Endothelial cell (in vitro differentiated cells): ENCODE measurements at places on chromosomes 12 and 14. TPM values are rescaled to one million over a fixed set of nuclear protein-coding genes. Genes with fewer than 3 reads are reported as not detected.

DNA sequence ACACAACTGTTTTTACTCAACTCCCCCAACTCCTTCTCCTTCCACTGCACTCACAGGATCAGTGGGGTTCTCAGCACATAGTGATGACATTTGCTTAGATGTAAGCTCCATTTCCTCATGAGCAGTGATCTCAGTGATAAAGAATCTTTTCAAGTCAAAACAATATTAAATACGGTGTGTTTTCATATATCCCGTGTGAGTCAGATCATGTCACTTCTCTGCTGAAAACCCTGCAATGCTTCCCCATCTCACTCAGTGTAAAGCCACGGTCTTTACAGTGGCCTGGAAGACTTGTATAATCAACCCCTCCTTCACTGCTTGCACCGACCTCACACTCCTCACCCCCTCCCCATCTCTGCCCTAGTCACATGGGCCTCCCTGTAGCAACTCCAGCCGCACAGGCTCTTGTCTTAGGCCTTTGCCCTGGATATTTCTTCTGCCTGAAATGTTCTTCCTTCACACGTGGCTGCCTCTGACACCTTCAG lies 149.7 kb upstream of the ARHGAP5 start:
- peaks cover 12% of the 10 kb centered on the region for H3K4me1 ChIP-seq
- H3K27me3 ChIP-seq: no peaks in the 10 kb centered on the region
- DNase-seq: no peak

- peaks cover 35% of the 10 kb centered on the region for H3K4me1 ChIP-seq
- H3K4me3 ChIP-seq: no peak overlapping the region
- no peaks in the 10 kb centered on the region for H3K36me3 ChIP-seq
- H3K27ac ChIP-seq: peak overlapping the region; percentile 79
Observed at GRCh38 chr12:123358035-123358434, 6.6 kb downstream of the SBNO1 start.

DNA sequence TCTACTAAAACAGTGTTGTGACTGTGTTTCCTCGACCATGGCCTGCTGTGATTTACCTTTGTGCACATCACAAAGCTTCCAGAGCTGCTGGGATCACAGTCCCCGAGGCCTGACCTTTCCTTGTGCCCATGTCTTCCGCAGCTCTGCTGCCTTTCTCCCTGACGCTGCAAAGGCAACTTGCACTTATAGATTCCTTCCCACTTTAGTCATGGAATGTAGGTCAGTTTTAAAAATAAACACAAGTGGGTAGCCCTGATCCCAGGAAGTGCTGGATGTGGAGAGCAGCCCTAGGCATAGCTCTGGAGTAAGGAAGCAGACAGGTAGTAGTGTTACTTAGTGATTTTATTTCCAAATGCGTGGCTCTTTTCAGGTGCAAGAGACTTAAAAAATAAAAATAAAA lies 825.7 kb downstream of the AACS start:
- H3K4me3 ChIP-seq: no peak overlapping the region
- peaks cover 4% of the 10 kb centered on the region for H3K36me3 ChIP-seq
- no peaks in the 10 kb centered on the region for H3K4me1 ChIP-seq
- DNase-seq: no peak
- no peak overlapping the region for H3K27ac ChIP-seq
- no peaks in the 10 kb centered on the region for H3K27me3 ChIP-seq

Gene CCDC91
- total RNA-seq: 12.3 TPM

Gene HELB
- total RNA-seq: 3.7 TPM

GRCh38 chr14:23899788-23900187 lies 53.8 kb upstream of the DHRS4 start:
- no peak overlapping the region for H3K27ac ChIP-seq
- H3K4me1 ChIP-seq: peaks cover 3% of the 10 kb centered on the region
- no peak for DNase-seq
- no peaks in the 10 kb centered on the region for H3K36me3 ChIP-seq

DNA sequence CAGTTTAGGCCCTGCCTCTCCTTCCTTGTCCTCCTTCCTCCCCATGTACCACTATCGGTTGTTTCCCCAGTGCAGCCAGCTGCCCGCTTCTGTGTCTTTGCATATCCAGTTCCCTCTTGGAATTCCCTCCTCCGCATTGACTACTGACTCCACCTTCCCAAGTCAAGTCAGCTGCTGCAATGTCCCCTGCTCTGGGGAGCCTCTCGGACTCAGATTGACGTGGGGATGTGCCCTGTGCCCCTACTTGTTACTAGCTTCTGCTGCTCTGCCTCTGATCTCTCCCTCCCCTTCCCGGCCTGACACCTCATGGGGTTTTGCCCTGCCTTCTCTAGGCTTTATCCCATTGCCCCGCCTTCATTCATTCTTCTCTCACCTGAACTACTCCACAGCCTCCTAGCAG lies 2.1 kb upstream of the CD9 start:
- no peaks in the 10 kb centered on the region for H3K36me3 ChIP-seq
- H3K27ac ChIP-seq: no peak overlapping the region
- H3K4me1 ChIP-seq: peaks cover 48% of the 10 kb centered on the region

GRCh38 chr12:96233168-96233567 lies 39.0 kb downstream of the ELK3 start:
- peaks cover 9% of the 10 kb centered on the region for H3K27me3 ChIP-seq
- H3K27ac ChIP-seq: no peak overlapping the region
- peaks cover 77% of the 10 kb centered on the region for H3K36me3 ChIP-seq
- no peak overlapping the region for H3K4me3 ChIP-seq
- H3K4me1 ChIP-seq: peaks cover 60% of the 10 kb centered on the region

DNA sequence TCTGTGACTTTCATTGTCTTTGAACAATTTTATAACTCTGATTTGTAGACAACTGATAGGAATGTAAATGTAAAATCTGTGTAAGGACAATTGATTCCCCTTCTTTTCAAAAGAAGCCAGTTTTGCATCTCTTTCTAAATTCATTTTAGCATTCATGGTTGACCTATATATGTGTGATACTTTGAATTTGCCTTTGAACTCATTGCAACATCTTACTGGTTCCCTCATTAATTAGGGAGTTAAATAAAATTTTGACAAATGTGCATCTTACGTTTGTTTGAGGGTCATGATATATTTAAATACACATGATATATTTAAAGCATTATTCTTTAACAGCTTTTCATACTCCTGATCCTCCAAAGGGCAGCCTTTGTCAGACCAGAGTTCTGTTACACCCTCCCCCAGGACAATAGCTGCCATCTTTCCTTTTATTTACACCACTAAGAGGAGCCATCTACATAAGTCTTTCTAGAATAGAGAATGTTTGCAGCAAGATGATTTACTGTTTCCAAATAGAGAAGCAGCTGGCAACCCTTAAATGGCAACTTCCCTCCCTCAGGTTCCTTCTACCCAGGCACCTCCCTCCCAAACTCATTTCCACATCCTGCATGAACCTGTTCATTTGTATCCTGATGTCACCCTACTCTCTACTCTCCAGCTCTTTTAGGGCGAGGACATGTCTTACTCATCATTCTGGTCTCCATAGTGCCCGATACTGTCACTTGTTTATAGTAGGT lies 40.2 kb upstream of the APPL2 start:
- no peak for DNase-seq
- H3K27me3 ChIP-seq: peaks cover 3% of the 10 kb centered on the region
- H3K36me3 ChIP-seq: no peaks in the 10 kb centered on the region
- peak overlapping the region; percentile 66 for H3K27ac ChIP-seq

GRCh38 chr14:85463512-85463911 lies 66.4 kb upstream of the FLRT2 start:
- H3K4me1 ChIP-seq: no peaks in the 10 kb centered on the region
- H3K4me3 ChIP-seq: no peak overlapping the region
- H3K27ac ChIP-seq: no peak overlapping the region

Gene GLS2
- 0.21 TPM for total RNA-seq

Gene WNT1
- not detected for total RNA-seq

GRCh38 chr12:15646581-15646980 lies 142.6 kb downstream of the EPS8 start:
- DNase-seq: no peak
- no peak overlapping the region for H3K27ac ChIP-seq
- no peaks in the 10 kb centered on the region for H3K36me3 ChIP-seq
- H3K4me1 ChIP-seq: peaks cover 11% of the 10 kb centered on the region
- H3K27me3 ChIP-seq: no peaks in the 10 kb centered on the region

Gene LMO3
- not detected for total RNA-seq

DNA sequence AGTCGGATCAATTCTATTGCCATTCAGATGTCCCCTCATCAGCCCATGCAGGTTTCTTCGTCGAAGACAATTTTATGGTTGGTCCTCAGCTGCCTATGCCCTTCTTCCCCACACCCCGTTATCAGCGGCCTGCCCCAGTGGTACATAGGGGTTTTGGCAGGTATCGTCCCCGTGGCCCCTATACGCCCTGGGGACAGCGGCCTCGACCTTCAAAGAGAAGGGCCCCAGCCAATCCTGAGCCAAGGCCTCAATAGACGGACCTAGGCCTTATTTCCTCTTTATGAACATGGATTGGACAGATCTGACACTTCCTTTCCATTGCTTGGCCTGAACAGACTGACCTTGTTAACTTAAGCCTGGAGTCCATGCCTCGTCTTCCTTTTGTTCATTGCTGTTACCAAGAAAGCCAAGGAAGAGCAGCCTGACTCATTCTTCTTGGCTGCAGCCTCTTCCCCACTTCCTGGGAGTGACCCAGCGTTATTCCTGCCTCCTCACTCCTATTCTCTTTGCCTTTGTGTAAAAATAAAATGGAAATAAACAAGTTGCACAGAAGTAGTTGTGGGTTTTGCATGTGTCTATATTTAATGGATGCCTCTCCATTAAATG lies 156.5 kb upstream of the AMIGO2 start:
- peaks cover 20% of the 10 kb centered on the region for H3K36me3 ChIP-seq
- no peak overlapping the region for H3K27ac ChIP-seq
- peaks cover 8% of the 10 kb centered on the region for H3K27me3 ChIP-seq
- no peak for DNase-seq
- peaks cover 21% of the 10 kb centered on the region for H3K4me1 ChIP-seq

- no peaks in the 10 kb centered on the region for H3K36me3 ChIP-seq
- no peaks in the 10 kb centered on the region for H3K27me3 ChIP-seq
- no peak overlapping the region for H3K27ac ChIP-seq
- no peak overlapping the region for H3K4me3 ChIP-seq
Observed at GRCh38 chr14:65164068-65164824, 61.9 kb upstream of the MAX start.

Gene CEBPE
- not detected for total RNA-seq

Gene LRRC43
- total RNA-seq: 0.31 TPM

Gene AQP5
- 0.26 TPM for total RNA-seq

DNA sequence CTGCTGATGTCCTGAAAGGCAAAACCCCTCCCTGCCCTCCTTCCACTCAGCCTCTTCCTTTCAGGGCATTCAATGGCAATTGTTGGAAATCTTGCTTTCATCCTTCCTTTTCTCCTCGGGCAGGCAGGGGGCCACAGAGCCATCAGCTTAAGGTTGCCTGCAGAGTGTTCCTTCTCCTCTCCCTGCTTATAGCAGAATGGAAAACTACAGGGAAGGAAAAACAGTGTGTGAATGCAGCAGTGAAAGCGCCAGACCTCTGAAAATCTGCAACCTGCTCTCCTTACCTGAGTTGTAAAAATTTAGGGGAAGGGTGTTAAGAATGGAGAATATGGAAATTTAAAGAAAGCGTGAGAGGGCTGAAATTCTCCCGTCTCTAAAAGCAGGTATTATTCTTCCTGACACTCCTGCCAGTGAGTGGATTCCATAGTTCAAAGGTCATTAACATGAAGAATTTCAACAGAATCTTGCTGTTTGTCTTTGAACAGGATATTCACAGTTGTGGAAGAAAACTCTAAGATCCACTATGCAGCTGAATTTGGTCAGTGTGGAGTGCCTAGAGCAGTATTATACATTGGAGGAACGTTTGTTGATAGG lies 348.8 kb downstream of the KCNH5 start:
- H3K4me1 ChIP-seq: peaks cover 10% of the 10 kb centered on the region
- no peak overlapping the region for H3K4me3 ChIP-seq
- no peak for DNase-seq

DNA sequence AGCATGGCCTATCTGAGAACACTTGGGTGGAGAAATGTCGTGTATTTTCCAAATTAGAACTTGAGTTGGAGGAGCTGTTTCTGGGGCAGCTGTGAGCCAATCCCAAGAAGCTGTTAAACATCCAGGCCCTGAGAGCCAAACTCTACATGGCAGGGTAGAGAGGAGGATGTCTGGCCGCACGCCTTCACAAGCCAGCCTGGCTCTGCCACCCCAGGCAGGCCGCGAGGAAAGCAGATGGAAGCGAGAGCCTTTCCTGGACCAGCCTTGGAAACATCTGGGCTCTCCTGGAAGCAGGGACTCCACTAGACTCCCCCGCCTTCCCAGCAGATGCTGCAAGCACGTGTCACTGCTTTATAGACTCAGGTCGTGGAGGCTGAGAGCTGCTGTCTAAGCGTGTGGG lies 312.8 kb upstream of the FKBP4 start:
- H3K27me3 ChIP-seq: peaks cover 7% of the 10 kb centered on the region
- DNase-seq: no peak
- no peaks in the 10 kb centered on the region for H3K36me3 ChIP-seq
- no peak overlapping the region for H3K4me3 ChIP-seq

DNA sequence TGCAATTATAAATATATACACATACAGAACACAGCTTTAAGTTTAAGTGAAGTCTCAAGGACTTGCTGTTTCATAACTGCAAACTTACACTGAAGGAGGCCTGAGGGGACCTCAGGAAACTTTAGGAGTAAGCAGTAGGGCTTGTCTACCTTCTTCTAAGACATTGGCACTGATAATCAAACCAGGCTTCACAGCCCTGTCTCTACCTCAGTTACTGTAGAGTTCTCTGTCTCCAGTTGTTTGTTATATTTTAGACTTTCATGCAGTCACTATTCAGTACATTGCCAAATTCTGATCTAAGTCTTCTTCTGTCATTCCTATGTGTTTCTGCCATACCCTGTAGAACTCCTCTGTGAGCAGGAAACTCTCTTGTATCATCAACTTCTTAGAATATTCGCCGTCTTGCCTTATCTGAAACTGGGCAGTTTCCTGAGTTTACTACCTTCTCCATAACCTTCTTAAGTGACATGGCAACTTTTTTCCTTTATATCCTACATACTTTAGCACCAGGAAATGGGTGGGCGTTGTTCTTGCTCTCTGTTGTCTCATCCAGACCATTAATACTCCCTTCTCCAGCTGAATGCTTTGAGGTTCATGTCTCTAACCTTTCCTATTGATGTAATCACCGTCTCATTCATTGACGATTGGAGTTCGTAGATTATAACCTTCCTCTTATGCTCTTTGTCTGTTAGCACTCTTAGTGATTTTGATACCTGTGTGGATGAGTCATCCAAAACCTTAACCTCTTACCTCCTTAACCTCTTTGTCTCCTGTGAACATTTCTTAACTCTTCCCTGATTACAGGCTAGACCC lies 11.4 kb downstream of the APAF1 start:
- no peak overlapping the region for H3K4me3 ChIP-seq
- no peak for DNase-seq
- peak overlapping the region; percentile 2 for H3K27ac ChIP-seq

DNA sequence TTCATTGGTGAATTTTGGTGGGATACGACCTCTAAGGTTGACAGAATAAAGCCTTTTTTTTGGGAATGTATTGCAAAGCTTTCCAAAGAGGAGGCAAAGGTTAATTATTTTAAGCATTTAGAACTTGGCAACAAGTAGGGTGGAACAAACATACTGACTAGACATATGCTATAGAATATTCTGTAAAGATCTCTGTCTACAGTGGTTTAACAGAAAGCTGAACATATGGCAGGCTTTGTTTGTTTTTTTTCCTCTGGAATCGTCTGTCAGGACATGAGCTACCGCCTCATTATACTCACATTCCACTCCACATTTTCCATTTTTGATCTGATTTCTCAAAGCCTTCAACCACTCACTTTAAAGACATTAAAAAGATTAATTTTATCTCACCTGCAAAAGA lies 153.4 kb upstream of the PELI2 start:
- H3K27ac ChIP-seq: no peak overlapping the region
- H3K27me3 ChIP-seq: no peaks in the 10 kb centered on the region
- no peaks in the 10 kb centered on the region for H3K36me3 ChIP-seq
- no peak overlapping the region for H3K4me3 ChIP-seq
- no peak for DNase-seq

Gene PLEKHD1
- total RNA-seq: 0.80 TPM
